ENCODE measurements at places on chromosomes 4 and X.

- no peak for DNase-seq
Observed at GRCh38 chr4:137967480-137968190, 274.5 kb downstream of the SLC7A11 start.

DNA sequence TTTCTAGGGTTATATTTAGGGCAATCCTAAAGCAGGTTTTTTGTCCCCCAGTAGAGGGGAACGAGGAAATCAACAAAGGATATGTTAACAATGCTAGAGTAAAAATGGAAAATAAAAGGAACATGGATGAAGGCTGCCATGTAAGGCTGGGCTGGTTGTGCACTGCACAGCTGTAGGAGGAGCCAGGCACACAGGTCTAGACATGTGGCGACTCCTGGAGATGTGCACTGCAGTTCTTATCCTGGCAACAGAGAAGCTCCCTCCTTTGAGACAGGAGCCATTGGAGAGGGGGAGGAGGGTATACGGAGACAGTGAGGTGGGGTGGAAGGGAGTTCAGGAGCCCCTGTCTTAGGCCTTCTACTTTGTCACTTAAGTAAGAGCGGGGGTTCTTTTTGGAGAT lies 65.9 kb downstream of the NAT8L start:
- no peak for DNase-seq

DNA sequence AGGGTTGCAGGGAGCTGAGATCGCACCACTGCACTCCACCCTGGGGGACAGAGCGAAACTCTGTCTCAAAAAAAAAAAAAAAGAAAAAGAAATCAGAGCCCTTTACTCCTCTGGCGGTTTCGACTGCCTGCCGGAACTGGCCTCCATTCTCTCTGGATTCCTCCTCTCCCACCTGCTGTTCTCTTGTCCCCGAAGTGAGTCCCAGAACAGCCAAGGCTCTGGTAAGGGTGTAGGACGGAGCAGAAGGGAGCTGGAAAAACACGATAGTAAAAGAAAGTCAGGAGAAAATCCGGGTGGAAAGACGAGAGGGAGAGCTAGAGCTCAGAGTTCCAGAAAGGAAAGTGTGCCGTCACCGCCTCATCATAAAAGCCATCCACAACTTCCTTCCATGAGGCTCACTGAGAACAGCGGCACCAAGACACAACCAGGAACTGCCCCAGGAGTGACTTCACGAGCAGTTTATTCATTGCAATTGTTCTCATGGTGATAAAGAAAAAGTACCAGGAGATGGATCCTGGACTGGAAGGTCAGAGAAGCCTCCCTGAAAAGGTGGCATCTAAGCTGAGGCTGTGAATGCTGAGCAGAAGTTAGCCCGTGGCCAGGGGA lies 12.3 kb downstream of the TLR3 start:
- DNase-seq: no peak

DNA sequence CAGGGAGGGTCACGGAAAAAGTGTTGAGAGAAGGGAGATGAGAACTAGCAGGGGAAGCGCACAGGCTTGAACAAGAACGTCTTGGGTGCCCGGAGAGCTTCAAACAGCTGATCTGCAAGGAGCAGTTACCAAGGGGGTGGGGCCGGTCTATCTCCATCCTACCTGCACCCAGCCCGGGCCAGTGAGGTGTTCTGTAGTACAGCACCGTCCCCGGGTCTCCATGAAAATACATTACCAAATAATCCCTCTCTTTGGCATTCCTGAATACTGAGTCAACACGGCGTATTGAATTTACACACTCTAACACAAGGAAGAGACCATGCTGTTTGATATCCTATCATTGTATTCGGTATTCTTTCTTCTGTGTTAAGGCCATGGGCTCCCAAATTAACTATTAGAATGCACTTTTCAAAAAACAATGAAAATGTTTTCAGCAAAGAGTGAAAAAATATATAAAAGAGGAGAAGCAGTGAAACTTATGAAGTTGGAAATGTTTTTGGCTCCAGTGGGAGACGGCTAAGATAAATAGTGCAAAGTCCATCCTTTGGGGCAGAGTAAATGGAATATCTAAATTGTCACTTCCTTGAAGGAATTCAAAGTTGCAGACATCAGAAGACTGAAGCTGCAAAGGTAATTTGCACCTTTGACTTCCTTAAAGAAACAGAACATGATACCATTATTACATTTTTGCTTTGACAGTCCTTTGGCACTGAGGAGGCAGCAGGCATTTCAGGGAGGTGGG lies 90.3 kb downstream of the DHRSX start:
- DNase-seq: no peak

DNA sequence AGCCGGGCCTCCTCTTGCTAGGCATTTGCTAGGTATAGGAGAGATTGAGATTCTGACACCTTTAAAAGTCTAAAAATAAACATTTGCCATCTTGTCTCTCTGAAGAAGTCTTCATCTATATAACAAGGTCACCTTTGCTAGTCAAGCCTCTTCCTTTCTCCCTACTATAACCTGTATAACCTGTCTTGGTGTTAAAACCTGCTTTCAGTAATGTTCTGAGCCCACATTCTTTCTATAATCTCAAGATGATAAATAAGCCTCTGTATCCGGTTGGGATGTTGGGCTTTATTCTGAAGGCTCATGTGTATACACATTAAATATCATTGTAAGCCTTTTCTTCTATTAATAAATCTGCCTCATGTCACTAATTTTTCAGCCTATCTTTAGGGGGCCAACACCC lies 10.2 kb downstream of the ASIC5 start:
- no peak for DNase-seq

DNA sequence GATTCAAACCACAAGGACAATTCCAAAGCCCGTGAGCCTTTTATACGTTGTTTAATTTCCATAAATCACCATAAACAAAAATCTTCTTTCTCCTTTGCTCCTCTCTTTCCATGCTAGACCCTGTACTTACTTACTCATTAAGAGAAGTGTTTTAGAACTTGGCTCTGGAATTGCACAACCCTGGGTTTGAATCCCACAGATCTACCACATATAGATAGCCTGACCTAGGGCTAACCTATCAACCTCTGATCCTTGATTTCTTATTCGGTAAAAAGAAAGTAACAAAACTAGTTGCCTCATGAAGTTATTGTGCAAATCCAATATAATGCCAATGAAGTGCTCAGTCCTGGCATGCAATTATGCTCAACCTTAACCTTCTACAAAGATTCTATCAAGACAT lies 68.8 kb downstream of the ZAR1 start:
- no peak for DNase-seq

DNA sequence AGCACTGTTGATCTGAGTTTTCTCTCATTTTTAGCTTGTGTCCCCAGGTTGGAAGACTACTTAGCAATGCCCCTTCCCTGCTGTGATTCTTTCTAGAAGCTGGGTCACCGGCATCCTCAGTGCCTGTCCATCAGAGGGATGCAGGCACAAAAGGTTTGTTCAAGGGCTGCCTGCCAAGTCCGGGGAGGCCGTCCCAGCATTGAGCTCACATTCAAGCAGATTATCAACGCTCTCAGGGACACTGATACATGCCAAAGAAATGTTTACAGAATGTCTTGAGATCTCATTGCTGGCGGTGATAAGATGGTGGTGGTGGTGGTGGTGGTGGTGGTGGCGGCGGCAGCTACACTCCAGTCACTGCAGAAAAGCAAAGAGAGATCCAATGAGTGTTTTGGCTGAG lies 79.6 kb upstream of the VCX3A start:
- no peak for DNase-seq

- peak; percentile 76 for DNase-seq
Observed at GRCh38 chr4:164931551-164932324, 45.7 kb downstream of the TRIM61 start.

DNA sequence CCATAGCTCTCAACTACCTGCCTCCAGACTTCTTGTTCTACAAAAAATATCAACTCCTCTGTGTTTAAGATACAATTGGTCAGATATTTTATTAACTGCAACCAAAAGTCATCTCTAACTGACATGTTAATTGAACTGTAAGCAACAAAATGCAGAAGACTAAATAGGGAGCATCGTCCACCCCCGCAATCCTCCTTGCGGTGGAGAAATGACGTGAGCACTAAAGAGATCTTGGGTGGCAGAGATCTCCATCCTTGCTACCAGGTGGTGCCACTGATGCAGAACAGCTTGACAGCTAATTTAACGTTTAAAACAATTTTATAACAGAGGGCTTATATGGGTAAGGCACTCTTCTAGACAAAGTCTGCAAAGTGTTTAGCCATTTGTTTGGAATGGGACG lies 164.4 kb upstream of the FTHL17 start:
- DNase-seq: no peak

DNA sequence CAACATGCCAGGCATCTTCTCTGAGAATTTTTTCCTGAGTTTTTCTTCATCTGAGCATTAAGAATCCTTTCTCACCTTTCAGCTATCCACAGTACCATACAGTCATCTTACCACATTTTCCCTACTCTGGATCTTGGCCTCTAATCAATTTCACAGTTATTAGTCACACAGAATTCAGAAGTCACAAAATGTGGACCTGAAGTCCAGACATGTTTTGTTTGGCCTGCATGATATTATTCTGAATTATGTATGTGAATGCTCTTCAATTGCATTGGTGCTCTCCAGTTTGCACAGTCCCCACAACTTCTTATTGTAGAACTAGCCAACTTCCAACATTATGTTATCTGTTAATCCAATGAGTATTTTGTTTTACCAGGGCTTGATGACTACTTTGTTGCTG lies 102.3 kb upstream of the GRIA3 start:
- DNase-seq: peak; percentile 10

GRCh38 chrX:123607270-123607669 lies 125.6 kb downstream of the THOC2 start:
- no peak for DNase-seq

DNA sequence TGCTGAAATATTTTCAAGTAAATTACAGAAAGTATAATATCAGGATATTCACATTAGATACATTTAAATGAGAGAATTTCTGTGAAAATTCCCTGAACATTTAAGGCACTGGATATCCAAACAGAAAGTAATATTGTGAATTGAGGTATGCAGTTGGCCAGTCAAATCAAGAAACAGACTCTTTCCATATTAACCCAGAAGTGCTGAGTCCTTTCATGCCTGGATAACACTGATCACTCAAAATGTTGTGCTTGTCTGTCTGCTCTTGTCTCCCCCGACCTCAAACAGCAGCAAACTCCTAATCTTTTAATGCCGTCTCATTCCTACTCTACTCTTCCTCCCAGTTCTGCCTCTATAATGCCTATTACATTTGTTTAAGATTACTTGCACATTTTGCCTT lies 51.2 kb downstream of the TBC1D9 start:
- no peak for DNase-seq

DNA sequence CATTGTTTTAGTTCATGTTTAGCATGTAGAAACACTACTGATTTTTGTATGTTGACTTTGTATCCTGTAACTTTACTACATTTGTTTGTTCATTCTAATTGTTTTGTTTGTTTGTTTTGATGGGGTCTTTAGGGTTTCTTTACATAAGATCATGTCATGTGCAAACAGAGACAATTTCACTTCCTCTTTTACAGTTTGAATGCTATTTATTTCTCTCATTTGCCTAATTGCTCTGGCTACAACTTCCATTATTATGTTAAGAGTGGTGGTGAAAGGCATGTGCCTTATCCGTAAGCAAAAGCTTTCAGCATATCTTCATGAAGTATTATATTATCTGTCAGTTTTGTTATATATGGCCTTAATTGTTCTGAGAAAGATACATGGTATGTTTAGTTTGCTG lies 571.1 kb downstream of the PCDH7 start:
- no peak for DNase-seq

- no peak for DNase-seq
Observed at GRCh38 chr4:31169846-31170245, 449.7 kb downstream of the PCDH7 start.

DNA sequence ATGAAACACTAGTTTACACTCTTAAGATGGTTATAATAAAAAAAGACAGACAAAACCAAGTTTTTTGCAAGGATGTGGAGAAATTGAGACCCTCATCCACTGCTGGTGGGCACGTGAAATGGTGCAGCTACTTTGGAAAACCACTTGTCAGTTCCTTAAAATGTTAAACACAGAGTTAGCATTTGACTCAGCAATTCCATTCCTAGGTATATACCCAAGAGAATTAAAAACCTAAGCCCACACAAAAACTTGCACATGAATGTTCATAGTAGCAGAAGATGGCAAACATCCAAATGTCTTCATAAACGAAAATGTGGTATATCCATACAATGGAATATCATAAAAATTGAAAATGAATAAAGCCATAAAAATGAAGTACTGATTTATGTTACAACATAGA lies 75.4 kb downstream of the ZNF827 start:
- no peak for DNase-seq

- no peak for DNase-seq
Observed at GRCh38 chrX:153305972-153306371, 15.6 kb downstream of the PNMA6F start.

Measured in AG08395 (cell line).